ENCODE measurements at places on chromosomes 6 and 20.

- DNase-seq: no peak
Observed at GRCh38 chr6:52392944-52393343, 27.2 kb upstream of the EFHC1 start.

DNA sequence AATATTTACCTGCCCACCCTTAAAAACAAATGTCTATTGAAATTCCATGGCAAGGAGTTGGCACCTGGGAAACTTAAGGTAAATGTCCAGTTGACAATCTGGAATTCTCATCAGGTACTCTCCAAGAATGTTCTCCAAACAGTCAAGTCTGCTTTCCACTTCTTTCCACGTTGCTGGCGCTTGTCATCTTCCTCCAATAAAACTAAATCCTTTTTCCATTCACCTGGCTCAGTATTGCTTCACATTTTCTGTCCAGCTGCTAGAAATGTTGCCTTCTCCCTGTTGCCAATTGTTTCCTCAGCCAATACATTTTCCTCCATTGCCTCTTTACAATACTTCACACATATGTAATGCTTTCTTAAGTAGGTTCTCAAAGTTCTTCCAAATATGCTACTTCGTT is 1288.1 kb upstream of the MAP3K7 start:
- DNase-seq: no peak

DNA sequence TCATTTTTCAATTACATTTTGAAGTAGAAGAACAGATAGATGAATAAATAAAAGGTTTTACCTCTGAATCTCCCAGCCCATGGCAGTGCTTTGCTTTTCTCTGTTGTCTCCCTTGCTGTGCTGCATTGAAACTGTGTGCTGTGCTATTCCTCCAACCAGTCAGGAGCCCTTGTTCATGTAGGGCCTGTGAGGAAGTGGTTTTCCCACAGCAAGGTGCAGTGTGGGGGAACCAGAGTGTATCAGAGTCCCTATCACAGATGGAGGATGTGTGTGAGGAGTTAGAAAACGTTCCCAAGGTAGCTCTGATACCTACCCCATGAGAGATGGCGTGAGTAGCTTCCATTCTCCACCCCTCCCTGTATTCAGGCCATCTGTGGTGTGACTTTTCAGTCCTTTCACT is 72.8 kb upstream of the RALGAPA2 start:
- DNase-seq: no peak

- no peak for DNase-seq
Observed at GRCh38 chr6:56278171-56278591, 30.8 kb upstream of the COL21A1 start.

DNA sequence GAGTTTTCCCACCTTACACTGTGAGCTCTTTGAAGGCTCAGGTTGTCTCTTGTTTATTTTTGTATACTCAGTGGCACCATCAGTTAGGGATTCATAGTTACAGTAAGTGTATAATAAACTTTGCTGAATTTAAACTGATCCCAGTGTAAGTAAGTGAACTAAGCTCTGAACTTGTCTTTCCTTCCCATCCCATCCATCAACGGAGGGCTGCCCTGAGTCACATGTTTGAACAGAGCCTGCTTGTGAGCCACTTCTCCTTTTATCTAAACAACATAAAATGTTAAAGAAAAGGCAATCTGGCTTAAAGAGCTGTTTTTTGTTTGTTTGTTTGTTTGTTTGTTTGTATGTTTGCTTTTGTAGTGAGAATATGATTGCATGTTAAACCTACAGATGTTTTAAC is 185.7 kb upstream of the MARCKS start:
- DNase-seq: no peak

GRCh38 chr6:110538416-110539160 is 62.2 kb upstream of the SLC22A16 start:
- no peak for DNase-seq

- no peak for DNase-seq
Observed at GRCh38 chr6:47464052-47464451, 13.5 kb upstream of the CD2AP start.

DNA sequence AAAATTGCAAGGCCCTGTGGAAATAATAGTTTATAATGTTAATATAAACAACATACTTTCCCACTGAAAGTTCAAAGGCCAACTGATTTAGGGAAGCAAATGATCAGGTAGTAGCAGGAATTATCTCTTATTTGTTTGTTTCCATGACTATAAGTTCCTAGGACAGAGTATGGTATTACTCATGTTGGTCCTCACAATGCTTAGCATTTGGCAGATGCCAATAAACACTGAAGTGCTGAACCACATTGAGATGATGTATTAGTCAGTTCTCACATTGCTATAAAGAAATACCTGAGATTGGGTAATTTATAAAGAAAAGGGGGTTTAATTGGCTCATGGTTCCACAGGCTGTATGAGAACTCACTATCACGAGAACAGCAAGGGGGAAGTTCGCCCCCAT is 129.6 kb upstream of the NUP153 start:
- no peak for DNase-seq

GRCh38 chr20:50563133-50563944 is 53.2 kb downstream of the PTPN1 start:
- no peak for DNase-seq

DNA sequence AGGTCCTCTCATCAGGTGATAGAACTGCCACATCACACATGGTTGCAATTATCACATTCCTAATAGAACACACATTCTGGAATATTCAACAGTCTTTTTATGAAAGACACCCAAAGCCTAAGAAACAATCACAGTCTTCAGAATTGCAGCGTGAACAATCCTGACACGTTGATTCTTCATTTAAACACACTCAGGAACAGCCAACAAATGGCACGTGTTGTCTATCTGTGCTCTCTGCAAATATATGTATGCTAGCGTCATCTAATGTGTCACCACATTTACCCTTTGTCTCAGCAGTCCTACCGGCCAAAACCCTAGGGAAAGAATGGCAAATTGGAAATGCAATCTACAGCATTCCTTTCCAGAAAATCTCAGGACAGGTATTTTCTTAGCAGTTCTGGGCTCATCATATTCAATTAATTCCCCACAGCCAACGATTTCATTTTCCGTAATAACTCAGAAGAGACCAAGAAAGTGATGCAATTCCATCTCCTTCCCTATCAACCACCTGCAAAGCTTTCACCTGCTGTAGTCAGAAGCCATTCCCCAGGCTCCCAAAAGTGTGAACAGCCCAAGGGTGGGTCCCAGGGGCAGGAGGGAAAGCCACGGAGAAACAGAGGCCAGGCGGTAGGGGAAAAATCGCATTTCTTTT is 280.3 kb upstream of the JARID2 start:
- no peak for DNase-seq

DNA sequence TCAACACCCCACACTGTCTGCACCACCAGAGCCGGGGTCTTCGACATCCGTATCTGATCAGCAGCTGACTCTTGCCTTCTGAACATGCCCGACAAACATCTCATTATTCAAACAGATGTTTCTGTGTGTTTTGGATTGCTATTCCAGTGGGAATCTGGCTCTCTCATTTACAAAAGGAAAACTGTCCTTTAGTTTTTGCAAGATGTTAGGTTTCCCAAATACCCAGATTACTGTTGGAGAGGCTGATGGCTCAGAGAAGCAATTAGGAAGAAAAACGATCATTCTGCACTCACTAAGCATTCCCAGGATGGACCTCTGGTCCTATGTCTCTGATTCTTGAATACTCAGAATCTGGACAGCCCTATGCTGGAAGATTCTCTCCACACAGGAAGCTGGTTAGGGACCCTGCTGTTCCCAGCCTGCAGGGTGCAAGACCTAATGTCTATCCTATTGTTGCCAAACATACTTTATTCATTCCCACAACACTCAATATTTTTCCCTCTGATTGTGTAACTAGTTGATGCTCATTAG is 532.9 kb downstream of the CDH26 start:
- DNase-seq: no peak

DNA sequence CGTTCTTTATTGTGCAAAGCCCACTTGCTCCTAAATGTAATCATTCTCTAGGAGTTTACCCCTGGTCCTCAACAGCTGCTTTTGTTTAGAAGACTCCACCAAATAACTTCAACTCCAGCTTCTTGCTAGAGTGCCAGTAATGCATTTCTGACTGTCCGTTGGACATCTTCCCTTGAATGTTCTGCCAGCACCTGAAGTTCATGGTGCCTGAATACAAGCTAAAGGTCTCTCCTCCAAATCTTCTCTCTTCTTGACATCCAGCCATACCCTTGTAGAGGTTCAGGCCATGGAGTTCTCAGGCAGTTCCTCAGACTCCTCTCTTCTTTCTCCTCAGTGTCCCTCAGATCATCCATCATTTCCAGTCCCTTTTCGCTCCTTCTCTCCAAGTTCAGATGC is 21.7 kb downstream of the PHACTR2 start:
- DNase-seq: no peak

- no peak for DNase-seq
Observed at GRCh38 chr20:10954908-10955580, 281.2 kb upstream of the JAG1 start.

- no peak for DNase-seq
Observed at GRCh38 chr20:62234339-62234738, 4.0 kb upstream of the OSBPL2 start.

- no peak for DNase-seq
Observed at GRCh38 chr20:45221076-45221475, at the start of gene SEMG2. SEMG2 (plus strand) TSS chr20:45221373; CDS start chr20:45221390, 17 bp downstream.

DNA sequence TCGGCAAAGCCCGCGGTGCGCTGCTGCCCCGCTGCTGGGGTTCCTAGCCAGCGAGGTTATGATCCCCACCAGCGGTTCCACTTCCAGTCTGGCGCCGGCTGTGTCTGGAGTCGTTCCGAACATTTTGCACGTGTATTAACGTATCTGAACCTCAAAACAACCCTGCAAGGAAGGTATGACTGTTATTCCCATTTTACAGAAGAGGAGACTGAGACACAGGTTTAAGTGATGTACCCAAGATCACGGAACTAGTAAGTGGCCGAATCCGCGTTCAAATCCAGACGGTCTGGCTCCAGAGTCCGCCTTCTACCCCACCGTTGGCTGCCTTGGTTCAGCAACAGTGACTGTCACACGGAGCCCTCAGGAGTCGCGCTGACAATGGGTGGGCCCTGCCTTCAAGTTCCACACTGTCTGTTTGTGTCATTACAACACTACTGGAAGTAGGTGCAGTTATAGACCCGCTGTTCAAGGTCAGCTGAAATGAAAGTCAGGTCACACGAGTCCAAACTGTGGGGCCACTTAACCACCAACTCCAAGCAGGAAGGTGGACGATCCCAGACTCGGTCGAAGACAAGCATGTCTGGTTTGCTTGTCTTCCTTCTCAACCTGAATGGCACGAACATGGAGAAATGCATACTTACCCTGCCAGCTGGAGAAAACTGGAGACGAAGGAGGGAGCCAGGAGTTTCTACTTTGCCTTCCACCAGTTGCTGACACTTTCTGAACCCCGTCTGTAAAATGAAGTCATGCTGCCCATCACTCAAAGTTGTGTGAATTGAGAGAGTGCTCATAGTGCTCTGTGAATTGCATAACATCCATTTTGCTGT is 803 bp upstream of the SRXN1 start:
- DNase-seq: no peak

GRCh38 chr6:4446982-4447381 is 311.6 kb upstream of the ECI2 start:
- DNase-seq: no peak

- DNase-seq: no peak
Observed at GRCh38 chr6:38248500-38249234, 391.1 kb downstream of the BTBD9 start.

GRCh38 chr6:157452096-157452495 is 71.1 kb downstream of the ZDHHC14 start:
- no peak for DNase-seq

- DNase-seq: no peak
Observed at GRCh38 chr20:44883214-44883902, 2.1 kb upstream of the YWHAB start.

Measured in NCI-H1436 (cell line).